ENCODE measurements at places on chromosomes 4 and X.

DNA sequence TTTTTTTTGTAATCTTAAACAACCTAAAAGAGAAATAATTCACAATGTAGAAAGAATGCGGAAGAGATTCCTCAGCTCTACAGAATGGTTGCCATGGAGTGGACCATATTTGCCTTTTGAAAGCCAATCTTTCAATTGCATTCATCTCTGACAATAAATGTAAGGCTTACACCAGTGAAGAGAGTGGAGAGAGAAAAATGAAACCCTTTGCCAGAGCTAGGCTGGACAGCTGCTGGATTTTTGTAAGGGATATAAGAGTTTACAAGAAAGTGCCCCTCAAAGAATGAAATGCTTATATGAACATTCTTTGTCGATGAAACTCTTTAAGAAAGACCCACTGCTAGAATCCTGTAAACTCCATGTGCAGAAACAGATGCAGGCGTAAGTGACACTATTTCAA, 66.0 kb upstream of the FAT1 start:
- no peak for DNase-seq

DNA sequence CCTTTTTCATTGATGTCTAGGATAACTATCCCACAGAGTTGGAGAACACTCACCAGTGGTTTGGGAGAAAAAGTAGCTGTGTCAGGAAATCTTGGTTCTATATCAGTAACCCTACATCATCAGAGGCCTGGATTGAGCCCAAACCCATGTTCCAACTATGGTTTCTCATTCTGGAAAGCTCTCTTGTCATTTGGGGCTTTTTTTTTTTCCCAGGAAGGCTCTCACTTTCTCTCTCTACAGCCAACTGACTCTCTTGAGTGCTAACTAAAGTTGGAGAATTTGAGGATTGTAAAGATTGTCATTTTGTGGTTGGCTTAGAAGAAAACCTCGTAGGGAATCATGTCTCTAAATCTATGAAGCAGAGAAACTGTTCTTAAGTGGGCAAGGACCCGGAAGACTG, 228.2 kb upstream of the DIPK2B start:
- no peak for DNase-seq

- DNase-seq: no peak
Measured at GRCh38 chr4:82648356-82648755, 86.6 kb upstream of the TMEM150C start.

DNA sequence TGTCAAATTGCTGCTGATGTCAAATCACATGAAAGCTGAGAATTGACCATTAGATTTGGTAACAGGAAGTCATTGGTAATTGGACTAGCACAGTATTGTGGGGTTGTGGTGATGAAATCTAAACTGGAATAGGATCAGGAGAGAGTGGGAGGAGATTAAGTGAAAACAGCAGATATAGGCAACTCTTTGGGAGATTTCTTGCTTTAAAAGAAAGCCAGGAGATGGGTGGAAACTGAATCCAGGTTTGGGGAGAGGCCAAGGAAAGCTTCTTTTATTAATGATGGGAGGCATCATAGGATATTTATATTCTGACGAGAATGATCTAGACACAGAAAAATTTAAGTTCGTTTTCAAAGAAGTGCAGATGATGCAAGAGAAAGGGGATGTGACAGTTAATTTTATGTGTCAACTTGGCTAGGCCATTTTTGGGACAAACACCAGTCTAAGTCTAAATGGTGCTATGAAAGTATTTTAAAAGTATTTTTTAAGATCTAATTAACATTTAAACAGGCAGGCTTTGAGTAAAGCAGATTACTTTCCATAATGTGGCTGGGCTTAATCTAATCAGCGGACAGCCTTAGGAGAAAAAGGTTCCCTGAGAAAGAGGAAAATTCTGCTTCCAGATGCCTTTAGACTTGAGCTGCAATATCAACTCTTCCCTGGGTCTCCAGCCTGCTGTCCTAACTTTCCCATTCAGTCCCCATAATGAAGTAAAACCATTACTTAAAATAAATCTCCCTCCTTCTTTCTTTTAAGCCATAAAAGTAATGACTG, 24.7 kb downstream of the SEC24D start:
- no peak for DNase-seq

DNA sequence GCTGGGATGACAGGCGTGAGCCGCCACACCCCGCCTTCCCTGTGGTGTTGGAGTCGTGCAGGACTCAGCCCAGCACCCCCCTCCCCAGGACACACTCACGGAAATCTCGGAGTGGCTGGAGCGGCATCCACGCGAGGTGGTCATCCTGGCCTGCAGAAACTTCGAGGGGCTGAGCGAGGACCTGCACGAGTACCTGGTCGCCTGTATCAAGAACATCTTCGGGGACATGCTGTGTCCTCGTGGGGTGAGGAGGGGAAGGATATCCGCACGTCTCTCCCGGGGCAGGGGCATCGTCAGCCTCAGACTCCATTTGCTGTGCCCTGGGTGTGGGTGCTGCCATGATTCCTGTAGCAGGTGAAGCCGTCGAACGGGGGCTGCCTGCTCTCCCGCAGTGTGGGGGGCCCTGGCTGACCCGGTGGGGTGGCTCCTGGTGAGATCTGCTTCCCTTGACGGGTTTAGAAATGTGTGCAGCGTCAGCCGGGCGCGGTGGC, 10.3 kb downstream of the PLCXD1 start:
- DNase-seq: no peak

GRCh38 chr4:155319516-155319915, 57.2 kb downstream of the MAP9 start:
- DNase-seq: no peak

GRCh38 chrX:133859336-133859735, 126.1 kb downstream of the GPC3 start:
- DNase-seq: no peak

GRCh38 chr4:100016191-100016590, 66.1 kb upstream of the H2AZ1 start:
- no peak for DNase-seq

GRCh38 chr4:135186002-135186401, 984.4 kb upstream of the PABPC4L start:
- no peak for DNase-seq

GRCh38 chr4:1331591-1332353, 15.2 kb upstream of the UVSSA start:
- no peak for DNase-seq

DNA sequence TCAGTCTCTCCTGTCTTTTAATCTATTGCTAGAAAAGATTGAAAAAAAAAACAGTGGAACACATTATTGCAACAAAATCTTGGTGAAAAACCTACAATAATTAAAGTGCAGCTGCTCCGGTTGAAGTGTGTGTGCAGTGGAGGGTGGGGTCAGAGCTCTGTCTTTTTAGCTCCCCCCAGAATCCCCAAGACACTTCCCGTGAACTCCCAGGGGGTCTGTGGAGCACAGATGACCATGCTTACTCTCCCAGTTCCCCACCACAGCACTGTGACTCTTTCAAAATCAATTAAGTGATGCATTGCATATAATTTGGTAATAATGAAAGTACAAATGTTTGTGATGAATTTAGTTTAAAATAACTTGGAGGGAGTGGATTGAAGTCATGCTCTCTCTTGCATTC, 15.7 kb upstream of the SLC10A4 start:
- no peak for DNase-seq

GRCh38 chr4:62881901-62882300, 1527.3 kb downstream of the TECRL start:
- no peak for DNase-seq

- DNase-seq: no peak
Measured at GRCh38 chr4:11198516-11199305, 230.0 kb downstream of the HS3ST1 start.

DNA sequence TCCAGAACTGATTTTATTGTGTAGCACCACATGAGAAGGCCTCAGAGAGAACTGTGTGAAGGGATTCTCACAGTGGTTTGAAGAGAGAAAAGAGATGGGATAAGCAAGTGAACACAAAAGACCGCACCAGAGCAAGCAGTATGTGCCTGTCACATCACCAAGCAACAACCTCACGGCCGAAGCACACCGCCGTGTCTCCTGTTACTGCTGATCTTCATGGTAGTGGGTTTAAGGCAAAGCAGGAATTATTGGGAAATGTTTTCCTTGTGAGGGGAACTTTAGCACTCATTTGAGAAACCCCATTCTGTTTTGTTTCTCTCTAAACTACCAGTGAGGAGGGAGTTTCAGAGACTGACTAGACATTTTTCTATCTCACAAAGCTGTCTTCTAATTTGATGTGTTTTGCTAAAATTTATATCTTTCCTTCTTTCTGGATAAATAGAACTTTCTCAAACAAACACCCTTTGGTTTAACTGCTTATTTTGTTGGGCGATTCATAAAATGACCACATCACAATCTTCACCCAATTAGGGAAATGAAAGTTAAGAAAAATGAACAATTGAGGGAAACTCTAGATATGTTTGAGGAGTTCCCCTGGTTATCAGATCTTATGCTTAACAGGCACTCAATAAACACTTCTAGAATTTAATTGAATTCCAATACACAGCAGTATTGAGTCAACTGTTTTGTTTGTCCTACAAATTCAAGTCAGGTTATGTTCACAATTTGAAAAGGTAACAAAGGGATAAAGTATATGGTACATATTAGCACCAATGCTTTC, 16.5 kb downstream of the SH3KBP1 start:
- no peak for DNase-seq

DNA sequence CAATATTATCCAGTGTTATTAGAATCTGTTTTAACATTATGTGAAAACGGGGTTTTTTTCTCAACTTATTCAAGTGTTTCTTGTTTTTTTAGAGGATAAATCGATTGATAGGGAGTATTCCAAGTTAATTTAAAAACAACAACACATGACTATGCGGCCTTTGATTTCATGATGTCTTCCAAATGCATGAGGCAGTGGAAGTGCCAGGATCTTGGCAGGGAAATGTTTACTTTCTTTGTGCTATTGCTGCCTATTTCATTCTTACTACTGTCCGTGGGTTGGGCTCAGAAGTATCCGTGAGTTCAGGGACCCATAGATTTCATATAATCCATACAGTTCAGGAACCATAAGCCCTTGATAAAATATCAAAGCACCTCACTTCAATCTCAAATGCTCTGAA, 64.6 kb downstream of the ABCG2 start:
- DNase-seq: no peak

GRCh38 chrX:149871940-149872339, 9.0 kb upstream of the MAGEA8 start:
- no peak for DNase-seq

- DNase-seq: no peak
Measured at GRCh38 chr4:31275906-31276305, 555.7 kb downstream of the PCDH7 start.

GRCh38 chr4:16386711-16387320, 160.5 kb upstream of the TAPT1 start:
- no peak for DNase-seq

GRCh38 chrX:49037883-49038475, 5.2 kb downstream of the TFE3 start:
- no peak for DNase-seq

DNA sequence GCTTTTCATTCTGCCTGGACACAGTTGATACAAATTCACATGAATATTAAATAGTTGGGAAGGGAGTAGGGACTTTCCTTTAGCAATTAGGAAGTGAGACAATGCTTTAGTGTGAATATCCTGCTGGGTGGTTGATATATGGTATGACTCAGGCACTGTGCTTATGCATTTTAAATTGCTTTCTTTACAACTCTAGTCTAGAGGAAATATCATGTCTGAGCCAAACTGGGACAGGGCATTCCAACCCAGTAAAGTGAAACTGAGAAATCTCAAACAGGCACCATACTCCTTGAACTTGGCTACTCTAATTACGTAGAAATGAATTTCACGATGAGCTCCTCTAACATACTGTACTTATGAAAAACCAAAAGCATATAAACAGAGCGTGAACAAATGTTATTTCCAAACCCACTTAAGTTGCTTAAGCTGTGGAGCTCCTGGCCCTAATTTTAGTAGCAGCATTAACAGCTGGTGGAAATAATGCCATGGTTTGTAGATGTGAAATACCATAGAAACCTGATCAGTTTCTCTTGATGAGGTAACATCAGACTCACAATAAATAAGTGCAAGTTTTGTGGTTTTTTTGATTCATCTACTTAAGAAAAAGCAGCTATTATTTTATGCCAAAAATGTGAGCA, 242.9 kb upstream of the GK2 start:
- no peak for DNase-seq

DNA sequence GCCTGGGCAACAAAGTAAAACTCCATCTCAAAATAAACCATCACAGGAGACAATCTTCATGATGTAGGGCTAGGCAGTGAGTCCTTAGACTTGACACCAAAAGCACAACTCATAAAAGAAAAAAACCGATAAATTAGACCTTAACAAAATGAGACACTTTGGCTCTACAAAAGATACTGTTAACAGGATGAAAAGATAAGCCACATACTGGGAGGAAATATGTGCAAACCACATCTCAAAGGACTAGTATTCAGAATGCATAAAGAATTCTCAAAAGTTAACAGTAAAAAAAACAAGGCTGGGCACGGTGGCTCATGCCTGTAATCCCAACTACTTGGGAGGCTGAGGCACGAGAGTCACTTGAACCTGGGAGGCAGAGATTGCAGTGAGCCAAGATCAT, 13.2 kb downstream of the EFHC2 start:
- DNase-seq: no peak

- no peak for DNase-seq
Measured at GRCh38 chr4:122083989-122084388, 68.1 kb upstream of the BLTP1 start.

DNA sequence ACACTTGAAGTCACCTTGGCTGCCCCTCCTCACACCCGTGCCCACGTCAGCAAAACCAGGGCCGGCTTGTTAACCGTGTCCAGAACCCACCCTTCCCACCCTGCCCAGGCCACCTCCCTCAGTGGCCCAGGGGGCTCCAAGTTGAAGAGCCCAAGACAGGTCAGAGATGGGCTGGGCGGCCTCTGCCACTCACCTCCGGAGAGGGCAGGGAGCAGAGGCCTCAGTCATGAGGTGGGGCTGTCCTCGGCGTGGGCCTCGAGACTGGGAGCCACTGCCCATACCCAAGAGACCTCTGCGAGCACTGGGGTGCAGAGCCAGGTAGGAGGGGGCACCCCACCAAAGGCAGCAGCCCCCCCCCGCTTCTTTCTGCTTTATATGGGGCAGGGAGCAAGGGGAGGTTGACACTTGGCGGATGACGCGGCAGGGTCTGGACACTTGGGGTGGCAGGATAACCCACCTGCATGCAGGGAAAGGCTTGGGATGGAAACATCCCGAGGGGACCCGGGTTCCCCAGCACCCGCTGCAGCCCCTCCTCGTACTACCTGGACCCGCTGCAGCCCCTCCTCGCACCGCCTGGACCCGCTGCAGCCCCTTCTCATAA, 38.0 kb upstream of the SPON2 start:
- no peak for DNase-seq

DNA sequence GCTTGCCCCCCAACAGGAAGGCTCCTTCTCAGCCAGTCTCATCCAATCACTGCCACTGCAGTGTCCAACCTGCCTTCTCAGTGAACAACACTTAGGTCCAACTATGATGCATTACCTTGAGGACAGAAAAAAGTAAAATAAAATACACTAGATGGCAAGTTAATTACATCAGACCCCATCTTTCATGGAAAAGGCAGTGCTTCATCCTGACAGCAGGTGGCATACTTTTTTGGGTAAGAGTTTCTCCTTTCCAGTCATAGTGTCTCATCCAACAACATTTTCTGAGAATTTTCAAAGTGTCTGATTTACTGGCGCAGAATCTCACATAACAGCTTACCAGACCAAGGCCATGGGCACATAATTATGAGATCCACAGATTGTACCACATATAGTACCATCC, 1742.8 kb downstream of the PCDH7 start:
- no peak for DNase-seq

Measured in hypothalamus (tissue), 51 donors.